Vagina (tissue), 2 donors: ENCODE measurements at places on chromosomes 1 and 21. TPM values are rescaled to one million over a fixed set of nuclear protein-coding genes. Genes with fewer than 3 reads are reported as not detected.

Gene ARMH1
- not detected for total RNA-seq

DNA sequence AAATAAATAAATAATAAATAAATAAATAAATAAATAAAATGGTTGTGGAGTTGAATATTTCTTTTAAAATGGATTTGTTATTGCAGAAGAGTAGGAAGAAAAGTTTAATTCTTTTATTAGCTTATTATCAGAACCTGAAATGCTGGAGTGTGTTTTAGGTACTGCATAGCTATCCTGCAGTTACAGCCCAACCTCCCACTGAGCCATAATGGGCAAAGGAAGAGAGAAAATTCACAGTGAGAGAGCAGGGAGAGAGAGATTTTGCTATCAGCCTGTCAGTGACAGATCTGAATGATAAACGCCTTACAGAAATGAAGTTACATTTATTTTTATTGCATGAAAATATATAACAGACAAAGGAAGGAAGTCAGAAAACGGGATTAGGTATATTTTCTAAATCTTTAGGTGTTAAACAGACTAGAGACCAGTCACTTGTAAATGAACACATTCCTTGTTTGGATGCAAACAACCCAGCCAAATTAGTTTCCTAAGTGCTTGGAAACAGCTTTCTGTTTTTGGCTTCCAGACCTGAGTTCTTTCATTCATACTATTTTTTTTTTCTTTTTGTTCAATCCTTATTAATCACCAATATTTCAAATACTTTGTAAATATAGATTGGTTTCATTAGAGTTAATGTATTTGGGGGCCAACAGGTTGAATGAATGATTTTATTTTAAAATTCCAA is 425.3 kb downstream of the USP25 start:
- no peak for DNase-seq

GRCh38 chr1:16717336-16718098 is 22.8 kb upstream of the RNU1-4 start:
- peak; percentile 89 for DNase-seq

GRCh38 chr1:68600049-68600661 is 103.3 kb upstream of the DEPDC1 start:
- DNase-seq = no peak

DNA sequence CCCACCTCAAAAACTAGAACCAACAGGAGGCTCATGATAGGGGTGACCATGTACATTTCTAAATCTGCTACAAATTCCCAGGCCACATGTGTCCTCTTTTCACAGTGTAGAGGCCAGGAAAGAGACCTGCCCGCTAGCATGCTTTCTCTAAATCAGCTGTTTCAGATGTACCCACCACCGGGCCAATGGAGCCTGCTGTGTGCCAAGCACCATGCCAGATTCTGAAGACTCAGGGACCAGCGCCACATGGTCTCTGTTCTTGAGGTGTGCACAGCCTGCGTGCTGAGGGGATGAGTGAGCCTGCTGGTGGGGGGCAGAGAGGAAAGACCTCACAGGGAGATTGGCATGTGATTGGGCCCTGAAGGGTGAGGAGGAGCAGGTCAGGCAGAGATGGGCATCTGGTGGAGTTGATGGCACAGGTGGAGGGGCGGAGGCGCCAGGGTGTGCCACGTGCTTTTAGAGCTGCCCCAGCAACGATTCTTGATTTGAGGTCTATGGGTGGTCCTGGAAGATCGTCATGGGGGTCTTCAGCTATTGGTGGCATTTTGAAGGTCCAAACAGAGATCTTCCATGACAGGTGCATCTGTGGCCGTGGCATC is 485.1 kb upstream of the VAMP3 start:
- no peak for DNase-seq

- DNase-seq = no peak
These were observed 16.8 kb upstream of the SAMSN1 start for GRCh38 chr21:14562959-14563358.

DNA sequence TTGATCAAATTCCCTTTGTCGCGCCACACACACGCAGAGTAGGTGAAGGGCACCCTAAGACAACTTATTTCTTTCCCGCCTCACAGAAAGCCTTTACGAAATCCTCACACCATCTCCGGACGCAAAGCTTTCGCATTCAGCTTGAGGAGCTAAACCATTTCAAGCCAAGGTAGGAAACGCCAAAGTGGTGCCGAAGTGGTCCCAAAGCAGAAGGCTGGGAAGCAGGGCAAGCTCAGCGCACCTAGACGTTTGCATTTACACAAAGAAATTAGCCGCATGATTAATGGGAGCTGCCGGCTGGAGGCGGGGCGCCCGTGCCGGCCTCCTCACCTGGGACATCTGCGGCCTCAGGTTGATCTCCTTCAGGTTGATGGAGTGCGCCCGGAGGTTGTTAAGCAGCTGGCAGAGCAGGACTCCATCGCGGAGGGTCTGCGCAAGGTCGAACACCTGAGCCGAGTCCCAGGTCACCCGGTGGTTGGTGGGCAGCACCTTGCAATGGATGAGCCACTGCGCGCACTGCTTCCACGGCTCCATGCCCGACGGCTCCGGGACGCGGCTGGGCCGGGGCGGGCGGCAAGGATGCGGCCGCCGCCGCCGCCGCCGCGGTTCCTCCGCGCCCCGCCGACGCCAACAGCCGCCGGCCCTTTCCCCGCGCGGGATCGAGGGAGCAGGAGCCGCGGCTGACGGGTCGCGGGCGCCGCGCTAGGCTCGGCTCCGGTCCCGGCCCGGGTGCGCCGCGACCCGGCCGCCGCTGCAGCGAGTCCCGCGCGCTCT is 457 bp downstream of the VAV3 start:
- no peak for DNase-seq

GRCh38 chr1:158310623-158311022 is 20.7 kb downstream of the CD1B start:
- DNase-seq = no peak

Gene ENAH
- total RNA-seq = 62.4 TPM

DNA sequence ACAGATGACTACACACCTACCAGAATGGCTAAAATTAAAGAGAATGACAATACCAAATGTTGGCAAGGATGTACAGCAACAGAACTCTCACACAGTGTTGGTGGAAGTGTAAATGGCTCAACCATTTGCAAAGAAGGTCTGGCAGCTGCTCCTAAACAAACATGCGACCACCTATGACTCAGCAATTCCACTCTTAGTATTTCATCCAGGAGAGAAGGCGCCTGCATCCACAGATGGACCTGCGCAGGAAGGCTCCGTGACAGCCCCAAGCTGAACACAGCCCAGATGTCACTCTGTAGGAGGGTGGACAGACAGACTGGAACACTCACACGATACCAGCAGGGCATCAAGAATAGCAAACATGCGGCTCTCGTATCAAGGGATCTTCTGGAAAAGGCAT is 6.7 kb downstream of the PTTG1IP start:
- DNase-seq = no peak

GRCh38 chr1:205851993-205852392 is 2.1 kb upstream of the PM20D1 start:
- no peak for DNase-seq

Gene KIF14
- total RNA-seq = 0.74 TPM

DNA sequence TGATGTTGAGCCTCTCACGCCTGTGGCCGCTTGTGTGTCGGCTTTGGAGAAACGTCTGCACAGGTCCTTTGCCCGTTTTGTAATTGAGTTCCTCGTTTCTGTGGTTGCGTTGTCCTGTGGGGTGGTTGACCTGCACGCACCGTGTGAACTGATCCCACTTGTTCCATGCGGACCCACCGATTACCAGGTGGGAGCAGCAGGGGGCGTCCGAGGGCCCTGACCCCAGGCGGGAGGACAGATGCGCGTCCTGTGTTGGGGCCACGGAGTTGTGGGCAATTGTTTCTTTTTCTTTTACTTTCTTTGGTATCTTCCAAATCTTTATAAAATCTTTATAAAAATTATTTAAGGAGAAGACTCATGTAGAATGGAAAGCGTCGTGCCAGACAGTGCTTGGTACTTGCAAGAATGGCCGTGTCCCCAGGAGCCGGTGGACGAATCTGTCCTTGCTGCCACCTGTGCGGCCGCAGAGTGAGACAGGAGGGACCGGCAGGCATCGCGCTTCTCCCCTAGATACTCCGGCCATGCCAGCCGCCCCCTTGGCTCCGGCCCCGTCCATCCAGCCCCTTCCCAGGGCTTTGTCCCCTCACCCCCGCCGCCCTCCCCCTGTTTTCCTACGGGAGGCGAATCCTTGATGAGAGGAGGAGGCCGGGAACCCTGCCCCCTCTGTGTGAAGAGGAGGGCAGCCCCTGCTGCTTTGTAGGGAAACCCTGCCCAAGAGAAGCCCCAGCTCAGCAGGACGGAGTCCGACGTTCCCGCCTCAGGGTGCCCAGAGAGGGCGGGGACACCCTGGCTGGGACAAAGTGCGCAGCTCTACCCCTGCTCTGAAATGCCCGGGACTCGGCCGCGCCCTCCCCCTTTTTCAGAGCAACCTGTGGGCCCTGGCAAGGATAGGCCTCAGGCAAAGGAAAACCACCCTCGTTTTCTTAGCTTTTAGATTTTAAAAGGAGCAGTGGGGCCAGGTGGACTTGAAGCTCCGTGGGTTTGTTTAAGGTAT is 41.7 kb downstream of the PRKCZ start:
- no peak for DNase-seq

GRCh38 chr1:110606657-110607535 is 738 bp upstream of the KCNA2 start:
- no peak for DNase-seq

DNA sequence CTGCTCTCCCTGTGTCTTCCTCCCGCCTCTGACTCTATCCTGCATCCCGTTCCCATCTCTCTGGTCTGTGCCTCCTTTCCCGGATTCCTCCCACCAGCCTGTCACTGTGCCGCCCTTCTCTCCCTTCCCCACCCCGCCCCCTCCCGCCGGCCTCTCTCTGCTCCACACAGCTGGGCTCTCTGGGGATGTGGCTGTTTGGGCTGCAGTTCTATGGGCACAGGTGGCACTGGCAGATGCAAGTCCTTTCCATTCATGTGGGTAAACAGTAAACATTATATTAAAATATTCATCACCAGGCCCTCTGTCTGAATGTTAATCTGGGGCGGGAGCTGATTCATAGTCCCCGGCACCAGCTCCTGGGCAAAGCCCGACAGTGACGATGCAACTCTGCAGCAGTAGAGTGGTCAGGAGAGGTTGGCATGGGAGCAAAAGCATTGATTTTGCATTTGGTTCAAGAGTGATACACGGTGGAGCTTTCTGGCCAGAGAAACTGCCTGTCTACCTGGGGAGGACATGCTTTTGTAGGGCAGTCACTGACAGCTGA is 249.3 kb downstream of the TNR start:
- DNase-seq = no peak

DNA sequence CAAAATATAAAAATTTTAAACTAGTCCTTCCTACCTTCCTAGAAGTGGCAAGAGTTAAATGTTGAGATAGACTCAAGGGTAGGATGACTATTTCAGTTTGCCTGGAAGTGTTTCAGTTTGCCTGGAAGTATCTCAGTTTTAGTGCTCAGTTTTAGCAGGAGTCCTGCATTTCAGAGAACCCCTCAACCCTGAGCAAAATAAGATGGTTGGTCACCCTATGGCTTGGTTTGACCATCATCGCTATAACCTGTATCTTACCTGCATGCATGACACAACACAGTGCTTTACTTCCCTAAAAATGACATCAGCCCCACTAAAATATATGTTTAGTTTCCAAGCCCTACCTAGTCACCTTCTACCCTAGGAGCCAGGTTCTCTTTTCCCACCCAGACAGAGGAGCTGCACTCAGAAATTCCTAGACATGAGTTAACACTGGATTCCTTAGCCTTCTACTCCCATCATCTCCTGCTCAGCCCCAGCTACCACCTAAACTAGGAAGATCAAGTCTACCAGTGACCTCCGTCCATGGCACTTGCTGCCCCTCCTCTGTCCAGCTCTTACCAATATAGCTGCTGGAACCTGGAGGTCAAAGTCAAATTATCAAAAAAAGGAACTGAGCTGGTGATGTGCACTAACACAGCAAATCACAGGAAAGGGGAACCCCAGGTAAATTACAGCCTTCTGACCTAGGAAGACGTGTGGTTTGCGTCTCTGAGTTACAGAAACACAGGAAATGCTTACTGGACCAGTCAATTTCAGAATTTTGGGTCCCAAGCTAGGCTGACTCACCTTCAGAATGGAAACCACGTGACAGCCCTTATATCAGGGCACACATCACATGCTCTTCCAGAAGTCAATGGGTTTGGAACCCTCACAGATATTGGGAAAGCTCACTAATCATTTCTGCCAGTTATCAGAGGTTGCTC is 2.2 kb upstream of the G0S2 start:
- no peak for DNase-seq

DNA sequence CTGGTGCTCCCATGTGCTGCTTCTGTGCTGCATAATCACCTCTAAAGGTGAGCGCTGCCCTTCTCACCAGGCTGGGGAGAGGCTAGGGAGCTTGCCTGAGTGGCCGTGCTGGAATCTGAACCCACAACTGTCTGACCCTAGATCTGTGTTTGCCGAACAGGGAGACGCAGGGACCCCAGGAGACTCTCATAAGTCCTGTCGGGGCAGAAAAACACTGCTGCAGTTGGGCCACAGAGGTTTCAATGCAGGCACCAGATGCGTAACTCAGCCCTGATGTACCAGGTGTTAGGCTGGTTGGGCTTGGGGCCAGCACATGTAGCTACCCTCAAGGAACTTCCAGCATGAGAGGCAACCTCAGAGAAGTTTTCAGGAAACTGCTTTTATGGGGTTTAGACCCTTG is 49.5 kb upstream of the DMRTB1 start:
- no peak for DNase-seq

Gene IFI44L
- 1.7 TPM for total RNA-seq

- no peak for DNase-seq
These were observed 9.5 kb downstream of the CD5L start for GRCh38 chr1:157831968-157832626.

Gene JAK1
- total RNA-seq = 93.3 TPM

Gene LCE1E
- not detected for total RNA-seq

Gene THEMIS2
- 21.9 TPM for total RNA-seq

Gene GNG4
- 6.6 TPM for total RNA-seq

DNA sequence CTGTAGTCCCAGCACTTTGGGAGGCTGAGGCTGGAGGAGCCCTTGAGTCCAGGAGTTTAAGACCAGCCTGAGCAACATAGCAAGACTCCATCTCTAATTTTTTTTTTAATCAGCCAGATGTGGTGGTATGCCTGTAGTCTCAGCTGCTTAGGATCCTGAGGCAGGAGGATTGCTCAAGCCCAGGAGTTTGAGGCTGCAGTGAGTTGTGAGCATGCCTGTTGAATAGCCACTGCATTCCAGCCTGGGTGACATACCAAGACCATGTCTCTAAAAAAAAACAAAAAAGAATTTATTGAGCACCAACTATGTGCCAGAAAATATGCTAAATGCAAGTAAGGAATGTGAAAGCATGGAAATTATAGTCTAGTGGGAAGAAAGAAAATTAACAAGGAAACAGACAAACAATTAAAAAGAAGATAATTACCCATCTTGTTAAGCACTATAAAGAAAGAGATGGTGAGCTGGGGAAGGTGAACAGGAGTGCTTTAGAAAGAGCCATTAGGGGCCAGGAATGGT is 104.0 kb upstream of the ZNF678 start:
- DNase-seq = no peak

GRCh38 chr1:8409106-8409505 is 91.2 kb downstream of the SLC45A1 start:
- DNase-seq = no peak

DNA sequence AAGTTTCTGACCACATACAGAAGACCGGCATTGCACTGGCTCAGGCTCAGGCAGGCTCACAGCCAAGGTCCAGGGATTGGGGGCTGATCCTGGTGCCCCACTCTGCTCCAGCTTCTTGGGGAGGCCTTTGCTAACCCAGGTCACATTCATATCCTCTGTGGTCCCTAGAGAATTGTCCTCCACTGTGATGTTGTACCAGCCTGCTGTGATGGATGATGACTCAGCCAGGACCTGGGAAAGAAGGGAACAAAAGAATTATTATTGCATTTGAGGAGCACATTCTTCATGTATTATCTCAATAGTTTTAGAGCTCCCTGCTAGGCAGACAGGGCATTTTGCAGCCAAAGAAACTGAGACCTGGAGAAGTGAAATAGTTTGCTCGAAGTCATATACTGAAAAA is 114.3 kb upstream of the ETV3 start:
- DNase-seq = no peak

Gene SYTL1
- total RNA-seq = 56.2 TPM
